ENCODE measurements at places on chromosomes 1 and 21. TPM values are rescaled to one million over a fixed set of nuclear protein-coding genes. Genes with fewer than 3 reads are reported as not detected.

DNA sequence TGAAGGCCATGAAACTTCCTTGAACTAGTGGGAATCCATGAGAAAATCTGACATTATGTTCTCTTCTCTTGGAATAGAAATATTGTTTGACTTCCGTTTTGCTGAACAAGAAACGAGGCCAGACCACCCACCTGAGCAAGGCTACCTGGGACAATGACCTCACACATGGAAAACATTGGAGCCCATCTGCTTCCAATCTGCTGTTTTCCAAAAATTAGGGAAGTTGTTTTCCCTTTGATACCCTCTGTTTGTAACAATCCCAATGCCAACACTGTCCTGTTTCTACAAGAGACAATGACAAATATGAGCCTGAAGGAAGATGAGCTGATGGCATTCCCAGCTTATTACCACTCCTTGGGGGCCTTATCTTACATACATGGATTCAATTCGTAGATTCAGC is 29.4 kb downstream of the OR2C3 start:
- no peak for DNase-seq
- no peaks in the 10 kb centered on the region for H3K4me1 ChIP-seq
- H3K4me3 ChIP-seq, result no peak overlapping the region

DNA sequence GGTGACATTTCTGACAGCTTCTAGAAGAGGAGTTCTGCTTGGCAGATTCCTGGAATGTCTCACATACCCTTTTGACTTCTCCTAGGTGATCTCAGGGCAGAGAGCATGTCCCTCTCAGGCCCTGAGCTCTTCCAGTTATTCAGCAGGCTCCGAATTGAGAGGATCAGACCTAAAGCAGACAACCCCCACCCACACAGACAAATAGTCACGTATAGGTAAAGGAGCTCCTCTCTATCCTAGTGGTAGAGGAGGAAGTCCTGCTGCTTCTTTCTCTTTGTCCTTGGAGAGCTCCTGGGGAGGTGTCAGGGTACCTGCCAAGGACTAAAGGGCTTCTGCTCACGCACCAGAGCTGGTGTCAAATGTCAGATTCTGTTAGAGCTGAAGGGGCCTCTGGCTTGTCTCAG is 128.1 kb downstream of the IER5 start:
- no peak overlapping the region for H3K4me3 ChIP-seq
- peak overlapping the region; percentile 66 for H3K27ac ChIP-seq
- no peaks in the 10 kb centered on the region for H3K27me3 ChIP-seq
- H3K36me3 ChIP-seq, result no peaks in the 10 kb centered on the region
- peaks cover 5% of the 10 kb centered on the region for H3K4me1 ChIP-seq

DNA sequence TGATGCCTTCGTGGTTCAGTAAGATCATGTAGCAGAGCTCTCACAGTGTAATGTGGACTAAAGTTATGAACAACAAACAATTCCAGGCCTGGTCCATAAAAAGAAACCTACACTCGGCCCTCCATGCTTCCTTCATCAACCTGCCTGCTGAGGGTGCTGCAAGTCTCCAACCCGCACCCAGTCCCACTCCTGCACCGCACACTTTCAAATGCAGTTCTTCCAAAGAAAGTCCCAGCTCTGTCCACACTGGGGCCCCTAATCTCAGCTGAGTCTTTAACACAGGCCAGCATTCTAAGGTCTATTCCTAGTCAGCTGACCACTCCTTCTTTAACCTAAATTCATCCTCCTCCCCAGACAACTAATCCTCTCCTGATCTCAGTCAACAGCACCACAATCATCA is 71.5 kb upstream of the NR5A2 start:
- H3K27ac ChIP-seq, result no peak overlapping the region
- DNase-seq, result no peak
- no peaks in the 10 kb centered on the region for H3K36me3 ChIP-seq
- H3K27me3 ChIP-seq, result no peaks in the 10 kb centered on the region
- no peak overlapping the region for H3K4me3 ChIP-seq

- H3K36me3 ChIP-seq, result no peaks in the 10 kb centered on the region
- H3K4me3 ChIP-seq, result no peak overlapping the region
- no peak overlapping the region for H3K27ac ChIP-seq
- no peak for DNase-seq
- H3K27me3 ChIP-seq, result no peaks in the 10 kb centered on the region
Measured at GRCh38 chr1:212161231-212161781, 123.9 kb upstream of the PPP2R5A start.

DNA sequence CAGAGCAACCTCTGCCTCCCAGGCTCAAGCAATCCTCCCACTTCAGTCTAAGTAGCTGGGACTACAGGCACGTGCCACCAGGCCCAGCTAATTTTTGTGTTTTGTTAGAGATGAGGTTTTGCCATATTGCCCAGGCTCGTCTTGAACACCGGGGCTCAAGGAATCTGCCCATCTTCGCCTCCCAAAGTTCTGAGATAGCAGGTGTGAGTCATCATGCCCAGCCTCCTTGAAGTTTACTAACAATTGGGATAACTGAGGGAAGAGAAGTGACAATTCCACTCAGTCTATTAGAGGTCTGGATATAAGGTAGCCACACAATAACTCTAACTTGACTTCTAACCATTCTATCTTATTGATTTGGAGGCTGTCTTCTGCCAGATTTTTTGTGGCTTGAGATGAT is 6.3 kb upstream of the RCC1 start:
- peaks cover 10% of the 10 kb centered on the region for H3K36me3 ChIP-seq
- no peaks in the 10 kb centered on the region for H3K27me3 ChIP-seq
- peak overlapping the region; percentile 6 for H3K27ac ChIP-seq
- H3K4me3 ChIP-seq, result no peak overlapping the region

DNA sequence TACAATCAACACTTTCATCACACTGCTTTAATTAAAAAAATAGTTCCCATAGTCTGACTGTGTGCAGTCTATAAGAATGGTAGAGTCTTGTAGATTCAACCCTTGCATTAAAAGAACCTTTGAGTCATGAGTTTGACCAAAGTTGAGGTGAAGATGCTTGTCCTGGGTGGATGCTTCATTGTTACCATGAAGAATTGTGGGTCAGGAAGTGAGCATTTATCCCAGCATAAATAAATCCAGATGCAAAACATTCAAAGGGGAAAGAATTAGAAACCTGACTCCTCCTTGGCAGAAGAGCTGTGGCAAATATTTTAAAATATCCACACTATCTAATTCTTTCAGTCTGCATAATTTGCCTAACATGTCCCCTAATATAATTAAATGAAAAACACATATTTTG is 72.9 kb upstream of the SPAG17 start:
- no peak for DNase-seq
- H3K4me3 ChIP-seq, result no peak overlapping the region
- no peaks in the 10 kb centered on the region for H3K27me3 ChIP-seq
- H3K4me1 ChIP-seq, result no peaks in the 10 kb centered on the region
- H3K27ac ChIP-seq, result no peak overlapping the region

DNA sequence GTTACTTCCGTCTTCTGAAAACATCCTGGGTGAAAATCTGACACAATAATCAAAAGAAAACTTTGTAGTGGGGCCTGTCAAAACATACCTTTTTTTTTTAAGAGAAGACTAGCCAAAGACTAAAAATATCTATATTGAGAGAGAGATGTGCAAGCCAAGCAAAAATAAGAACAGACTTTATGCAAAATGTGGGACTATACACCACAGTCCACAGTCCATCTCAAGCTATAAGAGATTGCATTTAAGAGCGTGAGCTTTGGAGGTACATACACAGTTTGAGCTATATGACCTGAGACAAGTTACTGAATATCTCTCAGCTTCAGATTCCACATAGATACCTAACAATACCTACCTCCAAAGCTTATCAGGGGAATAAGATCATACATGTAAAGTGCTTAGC is 64.9 kb upstream of the DYNLT5 start:
- no peak overlapping the region for H3K27ac ChIP-seq
- H3K27me3 ChIP-seq, result no peaks in the 10 kb centered on the region
- H3K4me3 ChIP-seq, result no peak overlapping the region
- H3K4me1 ChIP-seq, result peaks cover under 1% of the 10 kb centered on the region

GRCh38 chr1:14815175-14815877 is 216.8 kb downstream of the KAZN start:
- peaks cover 8% of the 10 kb centered on the region for H3K4me1 ChIP-seq
- no peak overlapping the region for H3K27ac ChIP-seq
- H3K4me3 ChIP-seq, result no peak overlapping the region
- no peaks in the 10 kb centered on the region for H3K27me3 ChIP-seq
- peak; percentile 12 for DNase-seq
- no peaks in the 10 kb centered on the region for H3K36me3 ChIP-seq

DNA sequence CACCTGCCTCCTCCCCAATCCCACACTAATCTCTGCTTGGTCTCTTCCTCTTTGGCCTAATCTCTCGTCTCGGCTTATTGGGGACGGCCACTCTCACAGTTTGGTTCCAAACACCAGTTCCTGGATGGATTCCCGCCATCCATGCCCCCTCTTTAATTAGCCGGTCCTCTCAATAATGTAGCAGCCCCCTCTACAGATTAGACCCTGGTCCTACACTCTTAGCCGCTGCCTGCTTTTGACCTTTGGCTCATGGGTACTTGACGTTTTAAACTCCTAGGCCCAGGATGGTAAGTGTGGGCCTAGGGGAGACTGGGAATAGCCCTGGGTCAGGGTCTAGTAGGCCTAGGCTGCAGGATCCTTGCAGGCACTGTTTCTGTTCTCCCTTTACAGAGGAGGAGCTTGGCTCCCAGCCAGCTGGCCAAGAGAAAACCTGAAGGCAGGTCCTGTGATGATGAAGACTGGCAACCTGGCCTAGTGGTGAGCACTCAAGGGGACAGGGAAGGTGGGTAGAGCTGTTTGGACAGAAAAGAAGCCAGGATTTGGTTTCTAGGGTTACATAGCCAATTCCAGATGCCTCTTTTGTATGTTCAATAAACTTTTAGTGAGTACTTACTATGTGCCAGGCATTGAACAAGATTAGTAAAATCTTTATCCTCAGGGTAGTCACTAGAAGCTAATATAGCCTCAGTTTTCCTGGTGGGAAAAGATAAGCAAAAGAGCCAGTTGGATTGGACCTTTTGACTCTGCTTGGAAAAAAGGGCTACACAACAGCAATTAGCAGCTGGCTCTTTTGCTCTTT is 758 bp downstream of the RAD54L start:
- H3K36me3 ChIP-seq, result peaks cover 3% of the 10 kb centered on the region
- no peaks in the 10 kb centered on the region for H3K4me1 ChIP-seq

- DNase-seq, result no peak
- no peak overlapping the region for H3K27ac ChIP-seq
- no peaks in the 10 kb centered on the region for H3K36me3 ChIP-seq
- no peaks in the 10 kb centered on the region for H3K27me3 ChIP-seq
- no peaks in the 10 kb centered on the region for H3K4me1 ChIP-seq
Measured at GRCh38 chr1:7657287-7658016, 113.6 kb upstream of the VAMP3 start.

GRCh38 chr1:154403261-154403943 is 1.7 kb upstream of the IL6R start:
- H3K36me3 ChIP-seq, result no peaks in the 10 kb centered on the region
- no peak overlapping the region for H3K27ac ChIP-seq
- H3K27me3 ChIP-seq, result peaks cover 46% of the 10 kb centered on the region
- H3K4me3 ChIP-seq, result no peak overlapping the region
- peaks cover 7% of the 10 kb centered on the region for H3K4me1 ChIP-seq

GRCh38 chr1:94737124-94737998 is 82.8 kb upstream of the SLC44A3 start:
- peak; percentile 86 for DNase-seq
- H3K36me3 ChIP-seq, result no peaks in the 10 kb centered on the region
- H3K27me3 ChIP-seq, result no peaks in the 10 kb centered on the region

DNA sequence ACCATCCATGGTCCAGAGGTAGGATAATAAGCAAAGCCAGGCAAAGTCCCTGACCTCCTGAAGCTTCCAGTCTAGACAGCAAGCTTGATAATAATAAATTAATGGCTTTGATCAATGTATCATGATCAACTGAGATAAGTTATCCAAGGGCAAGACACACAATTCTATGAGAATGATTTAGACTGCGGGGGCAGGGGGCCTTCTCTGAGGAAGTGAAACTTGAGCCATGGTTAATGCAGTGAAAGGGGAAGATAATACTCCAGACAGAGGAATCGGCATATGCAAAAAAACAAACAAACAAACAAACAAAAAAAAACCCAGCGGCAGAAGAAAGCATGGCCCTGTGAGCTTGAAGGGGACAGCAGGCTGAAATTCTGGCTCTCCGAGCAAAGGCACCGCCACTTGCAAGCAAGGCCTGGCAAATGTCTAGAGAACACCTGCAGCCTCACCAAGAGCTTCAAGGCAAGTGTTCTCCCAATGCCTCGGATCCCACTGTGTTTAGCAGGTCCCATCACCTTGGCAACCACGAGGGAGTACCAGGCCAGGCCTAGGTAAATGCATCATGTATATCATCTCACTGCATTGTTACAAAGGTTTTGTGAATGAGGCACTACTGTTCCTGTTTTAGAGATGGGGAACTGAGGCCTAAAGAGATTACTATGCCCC is 24.9 kb downstream of the CSMD2 start:
- no peaks in the 10 kb centered on the region for H3K27me3 ChIP-seq
- no peaks in the 10 kb centered on the region for H3K36me3 ChIP-seq
- no peak for DNase-seq
- no peak overlapping the region for H3K4me3 ChIP-seq
- H3K27ac ChIP-seq, result no peak overlapping the region
- H3K4me1 ChIP-seq, result no peaks in the 10 kb centered on the region

- no peaks in the 10 kb centered on the region for H3K4me1 ChIP-seq
- no peak for DNase-seq
- H3K36me3 ChIP-seq, result no peaks in the 10 kb centered on the region
Measured at GRCh38 chr1:184080309-184080708, 28.8 kb downstream of the TSEN15 start.

GRCh38 chr1:170215072-170215885 is 69.5 kb downstream of the NTMT2 start:
- DNase-seq, result no peak
- no peak overlapping the region for H3K27ac ChIP-seq
- H3K4me3 ChIP-seq, result no peak overlapping the region
- no peaks in the 10 kb centered on the region for H3K36me3 ChIP-seq
- H3K4me1 ChIP-seq, result peaks cover 7% of the 10 kb centered on the region

DNA sequence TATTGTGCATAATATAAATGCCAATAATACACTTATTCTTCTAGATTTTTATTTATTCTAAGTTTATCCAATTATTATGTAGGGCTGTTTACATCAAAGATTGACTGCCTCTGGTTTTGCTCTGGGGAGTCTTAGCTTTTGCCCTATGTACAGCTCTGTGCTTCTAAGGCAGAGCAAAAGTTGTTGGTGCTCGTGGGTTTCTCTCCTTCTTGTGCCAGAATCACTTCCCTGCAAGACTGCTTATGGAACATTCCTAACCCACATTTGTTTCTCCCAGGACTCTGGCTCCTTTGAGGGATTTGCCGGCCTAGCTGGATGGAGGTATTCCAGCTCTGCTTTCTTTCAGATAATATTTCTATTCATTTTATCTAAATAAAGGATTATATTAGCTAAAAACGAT is 849.1 kb downstream of the USP25 start:
- no peaks in the 10 kb centered on the region for H3K27me3 ChIP-seq
- H3K4me3 ChIP-seq, result no peak overlapping the region
- no peaks in the 10 kb centered on the region for H3K36me3 ChIP-seq
- peaks cover 5% of the 10 kb centered on the region for H3K4me1 ChIP-seq
- peak; percentile 61 for DNase-seq
- H3K27ac ChIP-seq, result peak overlapping the region; percentile 29

The HP1BP3 gene
- 135 TPM for polyA plus RNA-seq

The SH3D21 gene
- 22.8 TPM for polyA plus RNA-seq

The TMPRSS2 gene
- not detected for polyA plus RNA-seq

The LYPD8 gene
- polyA plus RNA-seq, result not detected

The KDF1 gene
- 0.35 TPM for polyA plus RNA-seq

The LEMD1 gene
- polyA plus RNA-seq, result not detected

The LCE6A gene
- polyA plus RNA-seq, result not detected

The SLAMF8 gene
- polyA plus RNA-seq, result not detected

The NBPF6 gene
- not detected for polyA plus RNA-seq
